ENCODE measurements at places on chromosomes 4 and X. TPM values are rescaled to one million over a fixed set of nuclear protein-coding genes. Genes with fewer than 3 reads are reported as not detected.

DNA sequence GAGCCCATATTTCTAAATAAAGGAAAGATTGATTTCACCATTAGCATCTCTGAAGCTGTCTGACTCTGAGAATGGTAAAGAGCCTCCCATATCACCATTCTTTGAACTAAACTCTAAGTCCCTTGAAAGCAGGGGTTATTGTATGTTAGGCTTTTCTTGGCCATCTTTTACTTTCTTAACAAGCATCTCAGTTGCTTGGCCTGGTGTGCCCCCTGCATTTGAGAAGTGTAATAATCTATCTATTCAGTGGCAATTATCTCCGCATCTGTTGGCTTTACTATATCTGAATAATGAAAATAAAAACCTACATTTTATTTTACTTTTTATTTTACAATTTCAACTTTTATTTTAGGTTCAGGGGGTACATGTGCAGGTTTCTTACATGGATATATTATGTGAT is 128.3 kb upstream of the ARMCX2 start:
- H3K4me1 ChIP-seq, result no peaks in the 10 kb centered on the region
- H3K4me3 ChIP-seq, result no peak overlapping the region
- no peak for DNase-seq
- peaks cover 4% of the 10 kb centered on the region for H3K27me3 ChIP-seq

The JAKMIP1 gene
- 1.2 TPM for polyA plus RNA-seq

DNA sequence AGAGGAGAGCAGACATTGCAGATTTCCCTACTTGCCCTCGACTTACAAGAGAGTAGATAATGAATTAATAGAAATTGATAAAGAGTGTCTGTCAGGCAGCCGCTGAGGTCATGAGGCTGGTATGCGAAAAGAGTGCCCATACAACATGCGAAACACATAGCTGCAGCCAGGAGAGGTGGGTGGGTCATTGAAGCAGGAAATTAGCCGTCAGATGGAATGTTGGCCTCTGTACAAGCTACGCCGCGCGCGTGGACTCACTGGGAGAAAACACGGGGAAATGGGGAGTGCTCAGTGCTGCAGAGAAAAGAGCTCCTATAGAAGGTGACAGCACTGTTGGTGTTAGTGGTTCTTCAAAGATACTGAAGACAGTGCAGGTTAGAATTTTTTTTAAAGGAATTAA is 125.1 kb downstream of the RAPGEF2 start:
- no peak for DNase-seq
- no peak overlapping the region for H3K27ac ChIP-seq
- H3K27me3 ChIP-seq, result no peaks in the 10 kb centered on the region
- H3K4me3 ChIP-seq, result no peak overlapping the region
- peaks cover 18% of the 10 kb centered on the region for H3K4me1 ChIP-seq
- no peaks in the 10 kb centered on the region for H3K36me3 ChIP-seq

DNA sequence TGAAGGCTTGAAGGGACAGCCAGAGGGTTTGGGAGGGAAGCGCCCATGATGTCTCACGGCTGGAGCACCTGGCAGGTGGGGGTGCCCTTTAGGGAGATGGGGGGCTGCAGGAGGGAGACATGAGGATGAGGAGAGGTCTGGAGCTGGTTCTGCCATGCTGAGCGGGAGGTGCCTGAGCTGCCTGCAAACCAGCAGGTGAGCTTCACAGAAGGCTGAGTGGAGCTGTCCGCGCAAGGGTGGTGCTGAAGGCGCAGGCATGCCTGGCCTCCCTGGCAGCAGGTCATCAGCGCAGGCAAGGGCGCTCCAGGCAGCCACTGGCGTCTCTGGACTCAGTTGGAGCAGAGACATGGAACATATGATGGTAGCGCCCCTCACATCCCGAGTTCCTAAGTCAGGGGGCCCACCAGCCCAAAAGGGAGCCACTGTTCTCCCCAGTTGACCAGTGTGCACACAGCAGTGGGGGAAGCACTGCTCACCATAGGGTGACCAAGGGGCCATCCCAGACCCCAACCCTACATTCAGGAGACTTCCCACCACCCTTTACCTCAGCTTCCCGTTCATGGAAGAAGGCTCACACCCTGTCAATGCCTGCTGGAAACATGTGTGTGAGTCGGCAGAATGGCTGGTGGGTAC is 25.8 kb downstream of the ADRA2C start:
- H3K4me1 ChIP-seq, result no peaks in the 10 kb centered on the region
- DNase-seq, result no peak
- no peak overlapping the region for H3K27ac ChIP-seq

The PNMA3 gene
- polyA plus RNA-seq, result 0.13 TPM

The CPZ gene
- not detected for polyA plus RNA-seq

The SYTL5 gene
- not detected for polyA plus RNA-seq

DNA sequence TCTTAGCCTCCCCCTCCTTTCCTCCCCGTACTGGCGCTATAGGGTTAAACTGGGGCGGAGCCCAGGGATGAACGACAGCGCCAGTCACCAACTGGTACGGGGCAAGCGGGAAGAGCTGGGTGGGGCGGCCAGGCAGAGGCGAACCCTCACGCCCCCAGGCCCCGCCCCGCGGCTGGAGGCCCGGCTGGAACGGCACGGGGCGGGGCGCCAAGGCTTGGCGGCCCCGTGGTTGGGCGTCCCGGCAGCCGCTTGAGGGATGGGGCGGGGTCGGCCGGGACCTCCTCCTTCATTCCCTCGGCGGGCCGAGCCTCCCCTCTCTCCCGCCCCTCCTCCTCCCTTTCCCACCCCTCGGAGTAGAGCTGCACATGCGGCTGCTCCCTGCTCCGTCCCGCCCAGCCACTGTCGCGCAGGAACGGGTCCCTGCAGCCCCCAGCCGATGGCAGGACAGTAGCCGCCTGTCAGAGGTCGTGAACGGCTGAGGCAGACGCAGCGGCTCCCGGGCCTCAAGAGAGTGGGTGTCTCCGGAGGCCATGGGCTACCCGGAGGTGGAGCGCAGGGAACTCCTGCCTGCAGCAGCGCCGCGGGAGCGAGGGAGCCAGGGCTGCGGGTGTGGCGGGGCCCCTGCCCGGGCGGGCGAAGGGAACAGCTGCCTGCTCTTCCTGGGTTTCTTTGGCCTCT is at the start of gene EDA:
TSS of gene EDA (plus strand) at position 335 of the 678 bp plus-strand sequence.
- no peaks in the 10 kb centered on the region for H3K36me3 ChIP-seq
- H3K27ac ChIP-seq, result no peak within 1 kb of the TSS
- peak; percentile 19 for DNase-seq
- peaks cover 2% of the 10 kb centered on the region for H3K27me3 ChIP-seq
- peaks cover 1% of the 10 kb centered on the region for H3K4me1 ChIP-seq

The XAGE1A gene
- not detected for polyA plus RNA-seq

DNA sequence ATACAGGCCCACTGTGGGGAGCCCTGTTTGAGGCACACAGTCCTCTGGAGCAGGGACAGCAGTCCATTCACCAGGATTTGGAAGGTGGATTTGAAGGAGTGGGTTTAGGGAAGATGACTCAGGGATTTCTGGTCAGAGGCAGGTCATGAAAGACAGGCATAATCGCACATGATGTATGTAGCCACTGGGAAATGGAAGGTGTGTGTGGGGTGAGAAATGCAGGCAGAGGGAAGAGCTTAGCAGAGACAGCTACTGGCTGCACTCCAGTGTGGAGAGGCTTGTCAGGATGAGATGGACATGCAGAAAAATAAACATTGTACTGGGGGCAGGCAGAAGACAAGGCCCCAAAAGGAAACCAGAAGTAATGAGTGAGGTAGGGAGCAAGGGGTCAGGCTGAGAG is 85.2 kb upstream of the STS start:
- H3K4me3 ChIP-seq, result no peak overlapping the region
- H3K27ac ChIP-seq, result no peak overlapping the region
- DNase-seq, result no peak

The MAGEA2 gene
- not detected for polyA plus RNA-seq

GRCh38 chr4:67899096-67899495 is 15.3 kb upstream of the TMPRSS11D start:
- no peak for DNase-seq
- peaks cover 3% of the 10 kb centered on the region for H3K27me3 ChIP-seq
- H3K36me3 ChIP-seq, result no peaks in the 10 kb centered on the region
- H3K4me3 ChIP-seq, result no peak overlapping the region

GRCh38 chr4:4577359-4577875 is 35.6 kb upstream of the STX18 start:
- no peak for DNase-seq
- no peak overlapping the region for H3K4me3 ChIP-seq
- H3K4me1 ChIP-seq, result peaks cover 19% of the 10 kb centered on the region

The HTR2C gene
- not detected for polyA plus RNA-seq

The HSFX1 gene
- 0.26 TPM for polyA plus RNA-seq

DNA sequence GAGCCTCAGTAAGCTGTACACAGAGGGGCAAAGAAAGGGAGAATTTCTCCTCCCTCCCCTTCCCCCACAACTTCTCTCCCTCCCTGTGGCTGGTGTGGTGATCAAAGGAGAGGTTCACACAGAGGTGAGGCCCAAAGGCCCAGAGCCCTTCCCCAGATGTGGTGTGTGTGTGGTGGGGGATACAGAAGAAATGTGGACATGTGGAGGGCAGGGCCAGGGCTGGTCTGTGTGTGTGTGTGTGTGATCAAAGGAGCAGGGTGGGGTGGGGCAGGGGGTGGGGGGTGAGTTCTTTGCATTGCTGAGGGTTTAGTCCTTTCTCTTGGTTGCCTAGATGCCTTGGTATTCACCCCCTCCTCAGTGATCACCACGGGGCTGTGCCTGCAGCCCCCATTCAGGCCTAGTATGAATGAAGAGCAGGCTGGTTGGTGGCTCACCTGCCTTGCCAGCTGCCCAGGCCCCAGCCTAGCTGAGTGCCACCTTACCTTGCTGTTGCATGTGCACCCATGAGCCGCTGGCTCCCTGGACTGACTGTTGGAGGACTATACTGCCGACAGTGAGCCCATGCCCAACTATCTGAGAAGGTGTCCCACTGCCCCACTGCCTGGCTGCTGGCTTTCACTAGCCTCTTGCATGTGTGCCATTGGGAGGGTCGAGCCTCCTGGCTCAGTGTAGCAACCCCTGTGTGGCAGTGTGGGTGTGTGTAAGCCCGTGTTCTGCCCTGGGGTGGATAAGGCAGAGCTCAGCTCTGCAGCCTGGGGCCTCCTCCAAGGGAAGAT is 101.9 kb downstream of the EFNB1 start:
- no peak overlapping the region for H3K4me3 ChIP-seq
- no peaks in the 10 kb centered on the region for H3K36me3 ChIP-seq
- no peaks in the 10 kb centered on the region for H3K4me1 ChIP-seq
- H3K27ac ChIP-seq, result no peak overlapping the region
- no peak for DNase-seq
- H3K27me3 ChIP-seq, result peaks cover 2% of the 10 kb centered on the region

- no peak overlapping the region for H3K4me3 ChIP-seq
- no peaks in the 10 kb centered on the region for H3K36me3 ChIP-seq
- H3K27ac ChIP-seq, result no peak overlapping the region
- H3K4me1 ChIP-seq, result no peaks in the 10 kb centered on the region
- no peak for DNase-seq
- no peaks in the 10 kb centered on the region for H3K27me3 ChIP-seq
Measured at GRCh38 chrX:114152130-114152529, 431.8 kb upstream of the HTR2C start.

The ABCG2 gene
- polyA plus RNA-seq, result 2.5 TPM
